GM23248 (cell line): ENCODE measurements at places on chromosomes 16 and 17. TPM values are rescaled to one million over a fixed set of nuclear protein-coding genes. Genes with fewer than 3 reads are reported as not detected.

Gene CEP295NL
- total RNA-seq = 0.11 and 1.0 TPM in 2 replicates

Gene ARRB2
- 4.1 and 4.8 TPM in 2 replicates for total RNA-seq

Gene GUCY2D
- total RNA-seq = 0.22 and 0.89 TPM in 2 replicates

Gene NPIPB4
- 2.8 and 14.6 TPM in 2 replicates for total RNA-seq
